ENCODE measurements at places on chromosomes 2 and 18.

GRCh38 chr2:164701565-164701964 lies 80.3 kb upstream of the GRB14 start:
- DNase-seq = no peak

DNA sequence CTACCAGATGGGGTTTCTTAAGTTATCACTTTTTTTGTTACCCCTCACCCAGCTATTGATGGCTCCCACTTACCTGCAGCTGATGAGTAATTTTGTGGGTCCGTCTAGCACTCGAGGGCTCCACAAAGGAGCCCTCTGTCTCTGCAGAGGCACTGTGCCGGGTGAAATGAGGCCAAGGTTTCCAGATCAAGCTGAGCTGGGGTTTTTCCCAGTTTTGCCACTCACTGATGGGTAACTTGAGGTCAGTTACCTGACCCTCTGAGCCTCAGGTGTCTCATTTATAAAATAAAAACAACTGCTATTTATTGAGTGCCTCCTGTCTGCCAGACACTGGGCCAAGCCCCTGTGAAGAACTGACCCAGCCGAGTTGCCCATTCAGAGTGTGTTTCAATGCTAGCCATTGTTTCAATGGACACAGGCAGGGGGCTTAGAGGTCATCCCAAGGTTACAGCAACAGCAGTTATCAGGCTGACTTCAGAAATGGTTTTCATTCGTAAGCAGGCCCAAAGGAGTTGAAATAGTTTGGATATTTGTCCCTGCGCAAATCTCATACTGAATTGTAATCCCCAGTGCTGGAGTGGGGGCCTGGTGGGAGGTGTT lies 192.9 kb downstream of the NCK2 start:
- no peak for DNase-seq

DNA sequence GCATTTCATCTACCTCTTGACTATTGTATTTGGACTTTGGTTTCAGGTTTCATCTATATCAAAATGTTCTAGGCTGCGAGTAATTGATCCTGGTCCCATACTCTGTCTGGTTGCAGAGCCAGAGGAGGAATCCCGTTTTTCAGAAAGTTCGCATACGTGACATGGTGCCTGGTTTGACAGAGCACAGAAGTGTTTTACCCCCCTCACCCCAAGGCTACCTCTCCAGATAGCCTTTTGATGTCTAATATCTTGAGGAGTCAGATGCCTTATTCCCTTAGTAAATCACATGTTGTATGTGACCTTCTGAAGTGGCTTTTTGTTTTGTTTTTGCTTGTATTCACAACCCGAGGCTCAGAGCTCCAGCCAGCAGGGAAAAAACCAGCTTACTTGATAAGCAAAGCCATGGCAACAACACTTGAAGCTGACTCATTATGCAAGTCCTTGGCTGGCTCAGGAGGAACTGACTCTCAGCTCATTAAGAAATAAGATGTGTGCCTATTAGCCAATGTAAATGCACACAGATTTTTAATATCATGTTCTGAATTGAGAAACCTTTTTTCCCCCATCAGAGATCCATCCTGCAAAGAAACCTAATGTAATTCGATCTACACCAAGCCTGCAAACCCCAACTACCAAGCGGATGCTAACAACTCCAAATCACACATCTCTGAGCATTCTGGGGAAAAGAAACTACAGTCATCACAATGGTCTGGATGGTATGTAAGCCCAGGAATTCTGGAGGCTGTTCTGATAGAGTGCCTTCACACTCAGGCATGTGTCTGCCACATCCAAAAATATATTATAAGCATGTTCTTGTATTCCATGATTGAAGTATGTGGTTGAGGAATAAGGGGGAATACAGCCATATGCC lies 41.4 kb downstream of the OXER1 start:
- no peak for DNase-seq

- no peak for DNase-seq
Measured at GRCh38 chr18:22153428-22153827, 16.0 kb upstream of the GATA6 start.

- no peak for DNase-seq
Measured at GRCh38 chr2:9844036-9844483, 786 bp downstream of the TAF1B start.

- no peak for DNase-seq
Measured at GRCh38 chr2:172489681-172490080, 62.3 kb downstream of the ITGA6 start.

Data from activated naive CD4-positive, alpha-beta T cell treated with anti-CD3 and anti-CD28 coated beads, Interleukin-2, amount 50 U/mL, for 16 hours (primary cell).